ENCODE measurements at places on chromosomes 2 and 18.

- DNase-seq, result no peak
These were observed 179.0 kb upstream of the HAAO start for GRCh38 chr2:42971381-42971780.

GRCh38 chr18:3667255-3668137, 217.5 kb downstream of the TGIF1 start:
- DNase-seq, result no peak

- DNase-seq, result peak; percentile 17
These were observed 215.3 kb upstream of the CDH19 start for GRCh38 chr18:66819235-66819634.

GRCh38 chr2:144505245-144505831, 14.6 kb downstream of the ZEB2 start:
- DNase-seq, result peak; percentile 9

DNA sequence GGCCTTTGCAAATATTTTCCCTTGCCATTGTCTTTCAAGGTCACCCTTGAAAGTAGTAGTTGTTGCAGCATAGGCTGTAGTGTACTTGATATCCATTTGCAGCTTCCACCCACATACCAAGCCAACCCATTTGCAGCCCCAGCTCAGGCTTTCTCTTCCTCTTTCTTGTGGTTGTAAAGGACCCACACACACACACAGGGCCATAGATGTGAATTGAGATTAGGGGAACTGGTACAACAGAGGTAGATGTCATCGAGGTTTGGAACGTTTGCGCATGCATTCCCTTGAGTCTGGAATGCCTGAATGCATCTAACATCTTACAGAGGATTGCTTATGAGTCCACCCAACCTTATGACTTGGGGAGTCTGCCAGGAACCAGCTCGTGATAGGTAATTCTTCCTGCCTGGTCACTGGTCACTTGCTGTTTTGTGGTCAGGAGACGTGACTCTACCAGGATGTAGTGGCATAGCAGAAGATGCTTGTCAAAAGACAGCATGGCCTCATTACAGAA, 91.9 kb downstream of the MRPS9 start:
- DNase-seq, result no peak

- no peak for DNase-seq
These were observed 165.4 kb downstream of the TCF4 start for GRCh38 chr18:55422456-55423180.

- no peak for DNase-seq
These were observed 69.2 kb downstream of the RFTN2 start for GRCh38 chr2:197606180-197606579.

GRCh38 chr2:98911376-98912154, 24.5 kb downstream of the CRACDL start:
- DNase-seq, result peak; percentile 48

GRCh38 chr18:24239341-24239740, 100.5 kb downstream of the CABYR start:
- DNase-seq, result no peak

- peak; percentile 8 for DNase-seq
These were observed 70.3 kb downstream of the ANTXR1 start for GRCh38 chr2:69083235-69083748.

- DNase-seq, result no peak
These were observed 174.6 kb upstream of the PID1 start for GRCh38 chr2:229445501-229446211.

DNA sequence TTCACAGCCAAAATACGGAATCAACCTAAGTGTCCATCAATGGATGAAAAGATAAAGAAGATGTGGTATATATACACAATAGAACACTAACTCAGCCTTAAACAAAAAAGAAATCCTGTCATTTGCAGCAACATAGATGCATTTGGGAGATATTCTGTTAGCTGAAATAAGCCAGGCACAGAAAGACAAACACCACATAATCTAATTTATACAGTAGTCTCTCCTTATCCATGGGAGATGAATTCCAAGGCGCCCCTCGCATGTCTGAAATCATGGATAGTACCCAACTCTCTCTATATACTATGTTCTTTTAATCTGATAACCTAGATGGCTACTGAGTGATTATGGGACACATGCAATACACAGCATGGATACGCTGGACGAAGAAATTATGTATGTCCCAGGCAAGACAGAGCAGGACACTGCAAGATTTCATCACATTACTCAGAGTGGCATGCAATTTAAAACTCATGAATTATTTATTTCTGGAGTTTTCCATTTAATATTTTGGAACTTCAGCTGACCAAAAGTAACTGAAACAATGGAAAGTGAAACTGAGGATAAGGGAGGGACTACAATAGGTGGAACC, 39.5 kb downstream of the ORC4 start:
- DNase-seq, result no peak

- DNase-seq, result no peak
These were observed 35.8 kb downstream of the RBKS start for GRCh38 chr2:27854229-27854862.

DNA sequence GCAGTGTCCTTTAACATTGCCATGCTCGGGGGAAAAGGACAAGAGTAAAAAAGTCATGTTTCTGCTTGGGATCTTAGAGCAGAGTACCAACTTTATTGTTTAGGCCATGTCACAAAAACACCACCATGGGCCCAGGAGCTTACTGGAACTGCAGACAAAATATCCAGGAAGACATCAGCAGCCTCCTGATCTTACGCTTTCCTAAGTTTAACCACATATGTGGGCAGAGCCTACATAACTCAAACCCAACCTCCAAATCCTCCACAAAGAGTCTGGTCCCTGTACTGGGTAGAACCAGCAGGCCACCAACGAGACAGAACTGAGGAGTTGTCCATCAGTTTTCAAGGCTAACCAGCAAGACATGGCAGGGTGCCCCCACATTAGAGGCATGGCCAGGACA, 10.3 kb downstream of the GALNT14 start:
- no peak for DNase-seq

GRCh38 chr2:10546975-10547391, 98.9 kb upstream of the ODC1 start:
- DNase-seq, result peak; percentile 89

- DNase-seq, result peak; percentile 55
These were observed 54.8 kb upstream of the PROKR1 start for GRCh38 chr2:68588589-68588988.

- DNase-seq, result peak; percentile 13
These were observed 23.3 kb upstream of the ALPI start for GRCh38 chr2:232432598-232433184.

DNA sequence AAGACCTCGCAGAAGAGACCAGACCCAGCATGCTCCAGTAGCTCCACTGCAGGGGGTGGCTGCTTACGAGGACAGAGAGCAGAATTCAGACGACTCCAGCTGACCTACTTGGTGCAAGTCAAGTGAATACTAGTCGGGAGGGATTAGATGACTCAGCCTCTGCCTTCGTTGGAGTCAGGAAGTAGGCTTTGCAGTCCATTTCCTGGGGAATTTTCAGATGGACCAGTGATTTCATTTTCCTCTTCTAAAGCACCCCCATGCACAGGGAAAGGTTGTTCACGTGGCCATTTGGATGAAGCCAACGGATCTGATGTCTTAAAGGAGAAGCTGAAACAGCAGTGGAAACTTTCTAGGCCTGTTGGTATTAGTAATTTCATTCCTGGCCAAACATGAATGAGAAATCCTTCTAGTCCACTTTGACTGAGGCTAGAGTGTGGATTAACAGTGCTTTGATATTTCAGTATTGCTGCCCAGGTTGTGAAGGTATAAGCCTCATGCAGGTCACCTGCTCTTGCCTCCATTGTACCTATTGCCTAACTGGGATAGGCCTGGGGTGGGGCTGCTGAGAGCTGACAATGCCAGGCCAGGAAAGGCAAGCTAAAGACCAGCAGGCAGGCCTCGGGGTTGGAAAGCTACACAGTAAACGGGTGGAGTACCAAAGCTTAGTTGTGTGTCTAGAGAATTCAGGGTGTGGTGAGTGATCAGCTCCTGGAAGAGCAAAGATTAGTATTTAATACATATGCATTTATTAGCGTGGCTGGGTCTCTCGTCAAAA, 117.6 kb upstream of the FOSL2 start:
- peak; percentile 91 for DNase-seq

DNA sequence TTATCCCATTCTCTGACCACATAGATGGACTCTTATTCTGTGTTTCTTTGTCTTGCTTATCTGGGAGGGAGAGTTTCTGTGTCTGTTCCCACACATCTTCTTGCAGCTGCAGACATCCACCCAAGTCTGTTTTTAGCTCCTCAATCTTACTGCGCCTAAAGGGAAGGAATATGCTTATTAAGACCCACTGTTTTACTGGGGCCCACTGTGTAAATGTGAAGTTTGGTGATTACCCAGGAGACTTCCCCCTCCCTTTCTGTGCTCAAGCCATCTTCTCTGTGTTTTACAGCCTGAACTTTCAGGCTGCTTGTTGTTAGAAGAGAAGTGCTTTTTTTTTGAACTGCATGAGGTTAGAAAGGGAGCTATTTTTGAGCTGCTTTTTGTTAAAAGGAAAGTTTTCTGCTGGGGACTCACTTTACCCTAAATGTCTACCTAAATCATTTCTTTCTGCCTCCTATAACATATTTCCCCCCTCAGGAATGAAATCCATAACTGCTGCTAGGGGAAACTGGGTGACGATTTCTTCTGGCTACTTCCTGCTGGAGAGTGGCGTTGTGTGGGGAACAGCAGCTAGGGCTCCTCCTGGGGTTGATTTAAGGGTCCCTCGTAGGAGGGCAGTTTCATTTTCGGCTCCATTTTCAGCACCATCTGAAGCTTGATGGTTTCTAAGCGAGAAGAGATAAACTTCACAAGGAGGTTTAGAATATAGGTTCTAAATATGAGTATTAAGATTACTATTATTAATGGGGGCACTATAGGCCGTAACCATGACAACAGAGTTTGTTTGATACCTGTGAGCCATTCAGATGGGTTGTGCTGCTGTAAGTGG, 39.5 kb upstream of the GMCL1 start:
- DNase-seq, result no peak

GRCh38 chr2:214482728-214483127, 71.9 kb downstream of the VWC2L start:
- DNase-seq, result no peak

DNA sequence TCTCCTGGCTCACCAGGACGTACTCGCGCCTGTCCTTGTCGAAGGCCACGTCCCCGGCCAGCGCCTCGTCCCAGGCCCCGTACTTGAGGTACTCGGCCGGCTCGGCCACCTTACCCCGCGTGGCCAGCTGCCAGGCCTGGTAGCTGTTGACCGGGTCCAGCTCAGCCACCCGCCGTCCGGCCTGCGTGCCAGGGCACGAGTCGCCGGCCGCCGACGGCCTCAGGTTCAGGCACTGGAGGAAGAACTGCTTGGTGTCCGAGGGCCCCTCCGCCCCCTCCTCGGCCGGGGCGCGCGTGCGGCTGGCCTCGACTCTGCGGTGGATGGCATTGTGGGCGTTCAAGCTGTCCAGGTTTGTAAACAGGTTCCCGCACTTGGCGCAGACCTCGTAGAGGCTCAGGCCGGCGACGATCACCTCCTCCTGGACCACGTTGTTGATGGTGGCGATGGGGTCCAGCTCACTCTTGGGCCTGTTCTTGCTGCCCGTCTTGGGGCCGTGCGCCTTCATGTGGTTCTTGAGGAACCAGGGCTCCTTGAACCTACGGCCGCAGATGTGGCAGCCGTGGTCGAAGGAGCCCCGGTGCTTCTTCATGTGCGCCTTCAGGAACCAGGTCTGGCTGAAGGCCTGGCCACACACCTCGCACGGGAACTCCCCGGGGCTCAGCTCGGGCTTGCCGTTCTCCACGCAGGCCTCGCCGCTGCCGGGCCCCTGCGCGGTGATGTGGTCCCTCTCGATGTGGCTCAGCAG, 53.2 kb downstream of the ZNF516 start:
- DNase-seq, result no peak

GRCh38 chr2:197159661-197160211, 150.8 kb downstream of the ANKRD44 start:
- peak; percentile 92 for DNase-seq

GRCh38 chr2:4963106-4963505, 729.1 kb upstream of the SOX11 start:
- no peak for DNase-seq

- peak; percentile 58 for DNase-seq
These were observed 387.6 kb downstream of the ZEB2 start for GRCh38 chr2:144132357-144132756.

DNA sequence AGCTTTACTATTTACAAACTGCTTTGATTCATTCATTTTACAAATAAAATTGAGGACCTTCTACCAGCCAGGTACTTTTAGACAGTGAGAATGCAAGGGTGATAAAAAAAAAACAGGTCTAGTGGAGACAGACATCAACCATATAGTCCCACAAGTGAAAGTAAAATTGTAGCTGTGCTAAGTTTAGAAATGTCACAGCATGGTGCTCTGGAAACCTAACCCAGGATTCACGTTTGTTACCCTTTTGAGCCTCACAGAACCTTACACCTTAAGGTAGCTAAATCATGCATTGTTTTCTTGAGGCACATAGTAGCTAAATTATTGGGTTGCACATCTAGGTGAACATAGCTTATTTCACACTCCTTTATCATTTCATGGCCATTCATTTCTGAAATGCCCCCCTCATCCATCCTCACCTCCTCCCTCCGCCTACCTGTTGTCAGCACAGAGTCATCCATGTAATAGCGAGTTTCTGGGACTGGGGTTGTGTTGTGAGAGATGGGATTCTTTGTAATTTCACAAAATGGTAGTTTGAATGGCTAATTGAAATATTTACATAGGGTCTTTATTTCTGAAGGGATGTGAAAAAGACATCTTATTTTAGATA, 7.1 kb downstream of the MTA3 start:
- no peak for DNase-seq

GRCh38 chr18:79317703-79318102, 78.0 kb upstream of the NFATC1 start:
- DNase-seq, result peak; percentile 17

GRCh38 chr2:109659396-109660045, 45.4 kb downstream of the SOWAHC start:
- DNase-seq, result no peak

DNA sequence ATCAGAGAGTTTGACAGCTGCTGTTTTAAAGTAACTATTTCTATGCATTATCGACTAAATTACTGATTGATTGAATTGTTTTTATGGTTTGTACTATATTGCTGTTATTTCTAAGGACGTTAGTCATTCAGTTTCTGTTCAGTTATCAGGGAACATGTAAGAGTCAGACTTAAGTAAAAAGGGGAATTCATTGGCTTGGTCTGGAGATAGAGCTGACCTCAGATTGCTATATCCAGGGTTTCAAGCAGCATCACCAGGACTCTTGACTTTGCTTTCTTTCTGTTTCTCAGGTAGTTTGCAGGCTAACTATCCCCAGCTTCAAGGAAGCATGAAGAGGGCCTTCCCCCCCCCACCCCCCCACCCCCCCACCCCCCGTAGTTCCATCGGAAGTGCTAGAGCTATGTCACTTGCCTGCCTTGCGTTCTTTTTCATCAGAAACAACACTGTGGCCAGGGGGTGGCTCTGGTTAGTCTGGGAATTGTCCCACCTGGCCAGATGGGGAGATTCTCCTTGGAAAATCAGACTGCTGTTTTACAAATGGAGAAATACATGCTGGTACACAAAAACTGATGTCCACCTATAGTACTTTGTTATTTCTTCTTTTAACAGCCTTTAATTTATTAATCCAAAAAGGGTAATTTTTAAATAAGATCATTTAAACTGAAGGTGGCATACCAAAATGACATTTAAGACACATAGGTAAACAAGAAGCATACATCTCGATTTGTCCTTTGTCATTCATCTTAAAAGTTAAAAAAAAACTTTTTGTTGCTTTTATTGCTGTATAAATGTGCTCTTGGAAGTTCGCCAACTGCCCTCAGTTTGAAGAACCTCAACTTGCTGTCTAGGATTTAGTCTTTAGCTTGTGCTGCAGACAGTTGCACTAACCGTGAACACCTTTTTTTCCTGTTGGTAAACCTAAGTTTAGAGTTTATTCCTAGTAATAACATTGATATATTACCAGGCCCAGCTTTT, 9.4 kb downstream of the SMAD4 start:
- DNase-seq, result no peak

GRCh38 chr18:48840491-48840877, 110.3 kb downstream of the SMAD7 start:
- no peak for DNase-seq
